ENCODE measurements at places on chromosomes 1 and 21.

- DNase-seq, result no peak
Observed at GRCh38 chr1:5970610-5971273, 21.5 kb downstream of the NPHP4 start.

- DNase-seq, result no peak
Observed at GRCh38 chr1:108028841-108029388, 63.9 kb upstream of the VAV3 start.

GRCh38 chr21:43702785-43703034, 16.2 kb upstream of the PDXK start:
- no peak for DNase-seq

- no peak for DNase-seq
Observed at GRCh38 chr1:22387919-22388580, 63.6 kb upstream of the ZBTB40 start.

- DNase-seq, result no peak
Observed at GRCh38 chr21:16592381-16592780, 862.6 kb downstream of the USP25 start.

DNA sequence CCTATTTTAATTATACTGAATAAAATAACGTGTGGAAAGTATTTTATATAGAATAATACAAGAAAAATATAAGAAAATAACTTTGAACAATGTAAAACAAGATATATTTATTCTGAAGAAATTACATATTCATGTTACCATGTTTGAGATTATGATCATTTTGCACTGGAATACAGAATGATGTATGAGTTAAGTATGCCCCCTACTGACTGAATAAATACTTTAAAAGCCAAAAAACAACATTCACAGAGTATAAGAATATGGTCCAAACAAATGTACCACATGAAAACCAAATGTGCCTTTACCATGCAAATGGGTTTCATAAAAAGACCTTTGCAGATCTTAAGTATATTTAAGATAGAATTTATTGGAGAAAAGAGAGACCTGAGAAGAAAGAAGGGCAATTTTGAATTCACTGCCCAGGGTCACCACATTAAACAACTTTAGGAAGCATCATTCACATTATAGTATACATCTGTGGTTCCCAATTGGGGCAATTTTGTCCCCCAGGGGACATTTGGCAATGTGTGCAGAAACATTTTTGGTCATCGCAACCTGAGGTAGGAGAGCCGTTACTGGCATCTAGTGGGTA, 136.6 kb upstream of the GFI1 start:
- DNase-seq, result no peak

GRCh38 chr1:230690101-230690500, 23.8 kb downstream of the AGT start:
- DNase-seq, result no peak

GRCh38 chr1:154533952-154534844, 24.3 kb downstream of the UBE2Q1 start:
- no peak for DNase-seq

DNA sequence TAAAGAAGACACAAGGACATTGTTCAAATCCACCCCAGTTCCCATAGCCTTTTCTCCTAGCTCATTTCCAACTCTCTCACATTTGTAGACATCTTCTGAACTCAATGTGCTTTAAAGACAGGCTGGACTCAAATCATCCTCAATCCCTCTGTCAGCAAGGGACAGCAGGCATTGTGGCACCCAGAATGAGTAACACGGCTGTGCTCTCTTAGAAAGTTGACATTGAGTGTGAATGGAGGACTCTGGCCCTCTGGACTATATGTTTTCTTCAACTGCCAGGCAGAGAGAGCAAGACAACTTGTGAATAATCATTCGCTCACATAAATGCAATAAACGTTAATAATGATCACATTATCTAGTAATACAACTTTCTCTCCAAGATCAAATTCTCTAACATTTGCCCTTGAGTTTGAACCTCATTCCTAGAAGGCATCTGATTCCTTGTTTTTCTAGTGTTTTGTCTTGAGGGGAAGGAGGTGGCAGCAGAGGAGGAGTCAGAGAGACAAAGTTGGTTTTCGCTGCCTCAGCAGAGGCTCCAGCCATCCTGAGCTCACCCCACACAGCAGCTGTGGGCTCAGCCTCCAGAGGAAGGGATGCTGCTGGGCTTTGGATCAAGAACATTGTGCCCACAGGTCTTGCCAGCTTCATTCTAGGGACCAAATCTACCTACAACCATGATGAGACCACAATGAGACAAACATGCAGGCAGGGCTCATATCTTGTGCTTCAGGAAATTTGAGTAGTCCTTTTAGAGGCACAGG, 85.1 kb downstream of the BCAR3 start:
- no peak for DNase-seq

DNA sequence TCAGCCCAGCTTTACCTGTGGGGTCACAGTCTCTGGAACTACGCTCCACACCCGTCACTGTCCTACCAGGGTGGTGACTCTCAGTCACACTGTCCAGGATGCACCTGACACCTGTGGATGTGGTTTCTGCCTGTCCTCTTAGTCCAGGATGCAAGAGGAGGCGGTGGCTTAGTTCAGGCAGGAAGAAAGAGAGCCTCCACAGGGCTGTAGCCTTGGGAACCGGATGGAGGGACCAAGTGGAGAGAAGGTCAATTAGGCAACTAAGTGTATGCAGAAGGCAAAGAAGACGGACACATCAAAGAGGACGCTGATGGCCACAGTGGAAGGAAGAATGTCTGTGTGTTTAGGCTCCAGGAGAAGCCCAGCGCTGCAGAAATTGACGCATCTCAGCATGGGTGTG, 153.9 kb upstream of the IRF2BP2 start:
- DNase-seq, result no peak

DNA sequence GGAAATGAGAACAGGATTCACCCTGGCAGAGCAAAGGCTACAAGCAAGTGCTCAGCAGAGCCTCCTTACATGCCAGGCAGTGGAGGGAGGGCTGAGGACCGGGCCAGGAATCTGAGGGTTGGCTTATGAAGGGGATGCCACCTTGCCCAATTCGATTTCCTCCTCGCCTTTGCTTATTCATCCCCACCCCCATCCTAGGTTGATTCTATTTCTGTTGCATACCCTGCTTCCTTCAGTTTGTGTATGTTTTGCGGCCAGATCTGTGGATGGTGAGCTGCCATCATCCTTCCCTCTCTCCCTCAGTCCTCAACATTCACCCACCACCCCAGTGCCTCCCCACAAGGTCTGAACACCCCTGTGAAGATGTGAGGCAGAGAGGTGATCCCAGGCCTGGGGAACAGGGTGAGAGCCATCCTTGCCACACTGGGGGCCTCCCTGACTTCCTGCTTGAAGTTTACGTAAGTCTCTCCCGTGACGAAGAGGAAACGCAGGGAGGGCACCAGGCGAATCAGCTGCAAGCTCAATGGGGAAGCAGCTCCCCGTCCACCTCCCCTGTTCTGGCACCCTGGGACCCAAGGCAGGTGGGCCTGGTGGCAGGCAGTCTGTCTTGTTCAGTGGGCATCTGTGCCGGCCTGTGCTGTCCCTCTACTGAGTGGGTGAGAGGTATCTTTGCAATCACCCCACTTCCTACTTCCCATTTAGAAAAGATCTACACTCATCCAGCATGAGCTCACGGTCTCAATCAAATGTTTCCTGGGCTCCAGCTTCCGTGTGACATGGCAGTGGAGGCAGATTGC, 50.6 kb upstream of the CNTN2 start:
- DNase-seq, result no peak

DNA sequence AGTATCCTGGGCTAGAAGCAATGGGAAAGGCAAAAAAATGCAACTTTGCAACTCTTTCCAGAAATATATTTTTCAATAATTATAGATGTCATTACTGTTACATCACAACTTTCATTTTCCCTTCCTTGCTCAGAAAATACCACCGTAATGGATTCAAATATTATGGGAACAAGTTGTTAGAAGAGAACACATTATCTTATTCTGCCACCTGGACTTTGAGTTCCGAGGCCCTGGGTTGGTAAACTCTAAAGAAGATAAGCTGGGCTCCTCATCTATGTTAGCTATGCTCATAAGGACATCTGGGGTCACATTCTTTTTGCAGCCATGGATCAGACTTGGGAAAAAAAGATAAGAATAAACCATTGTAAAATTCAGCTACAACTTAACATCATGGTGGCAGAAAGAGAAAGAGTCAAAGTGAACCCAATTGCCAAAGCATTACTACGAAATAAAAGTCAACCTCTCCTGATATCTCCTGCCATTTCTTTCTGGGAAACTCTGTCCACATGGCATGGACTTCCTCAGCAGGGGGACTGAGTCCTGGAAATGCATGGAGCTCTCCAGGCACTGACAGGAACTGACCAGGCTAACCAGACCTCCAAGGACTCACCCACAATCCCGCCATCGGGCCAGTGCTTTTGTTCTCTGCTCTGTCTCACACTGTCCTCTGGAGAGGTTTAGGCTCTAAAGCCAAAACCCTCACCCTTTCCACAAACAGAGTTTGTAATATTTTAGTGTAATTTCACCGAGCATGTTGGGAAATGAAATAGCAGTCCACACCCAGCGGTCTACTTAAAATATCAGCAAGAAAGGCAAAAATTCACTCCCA, 499.1 kb upstream of the RUNX1 start:
- DNase-seq, result no peak

DNA sequence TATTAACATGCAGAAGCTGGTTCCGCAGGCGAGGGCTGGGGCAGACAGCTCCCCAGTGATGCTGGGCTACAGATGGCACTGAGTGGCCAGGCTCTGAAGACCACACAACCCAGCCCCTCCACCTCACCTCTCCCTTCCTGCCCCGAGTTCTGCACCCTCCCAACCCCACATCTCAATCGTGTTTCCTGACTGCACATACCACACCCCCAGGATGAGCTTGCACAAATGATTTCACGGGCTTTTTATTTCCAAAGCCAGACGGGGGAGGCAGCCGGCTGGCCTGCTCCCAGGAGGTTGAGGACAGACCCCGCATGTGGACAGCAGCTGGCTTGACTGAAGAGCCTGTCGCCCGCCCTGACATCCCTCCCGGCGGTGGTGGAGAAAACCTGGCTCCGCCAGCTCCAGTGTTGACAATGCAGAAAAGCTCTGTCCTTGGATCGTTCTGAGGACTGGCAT, 21.4 kb upstream of the ALDH4A1 start:
- DNase-seq, result no peak

DNA sequence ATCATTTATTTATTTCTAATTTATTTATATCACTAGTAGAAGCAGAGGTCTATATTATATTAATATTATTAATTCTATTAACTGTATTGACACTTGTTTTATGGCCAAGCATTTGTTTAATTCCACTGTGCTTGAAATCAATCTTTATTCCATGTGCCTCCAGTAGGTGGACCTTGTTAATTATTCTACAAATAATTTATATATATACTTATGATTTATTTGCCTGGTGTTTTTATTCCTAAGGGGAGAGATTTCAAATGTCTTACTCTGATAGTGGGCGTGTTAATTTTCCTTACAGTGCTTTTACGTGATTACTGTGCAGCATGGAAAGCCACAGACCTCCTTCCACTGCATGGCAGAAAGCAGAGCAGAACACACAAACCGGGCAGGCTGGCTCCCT, 17.5 kb upstream of the OR6N2 start:
- no peak for DNase-seq

GRCh38 chr21:15772654-15773053, 42.9 kb downstream of the USP25 start:
- DNase-seq, result no peak

DNA sequence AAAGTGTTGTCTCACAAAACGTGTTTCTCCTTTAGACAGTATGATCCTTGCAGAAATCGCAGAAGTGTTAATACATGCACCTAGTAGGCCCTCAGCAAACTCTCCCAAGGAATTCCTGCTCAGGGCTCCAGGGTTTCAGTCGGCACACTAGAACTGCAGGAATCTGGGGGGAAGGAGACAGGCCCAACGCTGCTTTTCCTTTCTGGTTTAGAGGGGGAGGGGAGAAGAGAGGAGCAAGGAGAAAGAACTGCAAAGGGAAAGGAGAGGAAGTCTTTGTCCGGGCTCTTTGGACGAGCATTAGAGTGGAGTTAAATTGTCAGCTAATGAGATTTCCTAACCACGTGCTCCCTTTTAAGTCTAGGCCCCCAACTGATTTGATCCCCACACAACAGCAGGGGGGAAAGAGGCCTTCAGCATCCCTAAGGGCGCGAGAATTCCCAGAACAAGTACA, 103.7 kb upstream of the SOD1 start:
- DNase-seq, result no peak

GRCh38 chr1:15953294-15953771, 22.6 kb downstream of the ZBTB17 start:
- no peak for DNase-seq

GRCh38 chr1:64986903-64987871, 20.8 kb upstream of the JAK1 start:
- DNase-seq, result no peak

GRCh38 chr1:92960395-92961130, 699 bp downstream of the DIPK1A start:
- peak; percentile 66 for DNase-seq

GRCh38 chr1:116326486-116326885, 46.6 kb upstream of the ATP1A1 start:
- no peak for DNase-seq

DNA sequence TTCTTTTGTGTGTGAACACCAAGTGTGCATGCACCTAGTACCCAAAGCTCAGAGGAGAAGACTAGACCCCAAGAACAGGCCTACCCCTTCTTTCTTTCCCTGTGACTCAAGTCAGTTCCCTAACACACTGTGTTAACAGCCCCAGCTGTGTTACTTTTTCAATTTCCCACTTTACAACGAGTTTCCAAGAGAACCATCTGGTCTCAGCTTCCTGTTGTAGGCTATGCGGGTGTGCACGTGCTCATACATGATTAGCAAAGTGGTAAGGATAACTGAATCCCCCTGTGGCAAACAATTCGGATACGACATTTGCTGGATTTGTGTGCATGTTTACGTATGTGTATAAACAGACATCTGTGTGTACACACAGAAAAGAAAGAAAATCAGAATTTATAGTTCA, 17.9 kb downstream of the IFNAR2 start:
- no peak for DNase-seq

DNA sequence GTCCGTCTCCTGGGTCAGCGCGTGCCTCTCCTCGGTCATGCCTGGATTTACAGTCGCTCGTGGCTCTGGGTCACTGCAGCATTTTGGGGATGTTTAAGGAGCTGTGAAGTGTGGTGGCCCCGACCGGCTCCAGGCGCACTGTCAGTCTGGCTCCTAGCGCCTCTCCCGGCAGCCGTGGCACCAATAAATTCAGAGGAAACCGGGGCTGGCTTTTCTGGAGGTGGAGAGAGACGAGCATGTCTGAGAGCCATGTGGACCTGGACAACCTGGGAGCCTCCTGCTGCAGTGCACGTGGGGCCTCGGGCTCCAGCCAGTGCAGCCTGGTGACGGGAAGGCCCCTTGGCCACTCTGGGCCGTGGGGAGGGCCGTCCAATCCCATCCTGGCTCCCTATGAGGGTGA, 17.1 kb downstream of the PLCH2 start:
- no peak for DNase-seq

DNA sequence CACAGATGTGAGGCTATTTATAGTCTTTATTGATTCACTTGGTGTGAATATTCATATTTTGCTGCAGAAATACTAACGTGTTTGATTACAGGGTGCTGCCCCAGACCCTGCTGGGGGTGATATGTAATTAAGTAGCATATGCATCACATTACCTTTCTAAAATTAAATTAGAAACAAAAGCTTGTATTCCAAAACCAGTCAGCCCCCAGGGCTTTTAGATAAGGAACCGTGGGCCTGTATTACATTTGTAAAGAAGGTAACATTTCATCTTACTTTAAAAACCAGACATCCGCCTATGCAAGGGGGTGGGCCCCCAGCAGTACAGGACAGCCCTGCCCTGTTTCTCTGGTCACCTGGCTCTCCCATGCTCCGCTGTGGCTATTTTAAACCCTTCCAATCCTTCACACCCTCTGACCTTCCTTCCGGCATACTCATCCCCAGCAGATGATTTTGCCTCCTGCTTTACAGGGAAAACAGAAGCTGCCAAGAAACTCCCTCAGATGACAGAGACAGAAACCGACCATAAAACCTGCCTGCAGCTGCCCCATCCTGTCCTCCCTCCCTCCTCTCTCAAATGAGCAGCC, 22.0 kb upstream of the KCNC4 start:
- DNase-seq, result no peak
